ENCODE measurements at places on chromosomes 7 and 10.
A peak's percentile ranks its signal among the peaks of the same experiment; 100 is the strongest.

DNA sequence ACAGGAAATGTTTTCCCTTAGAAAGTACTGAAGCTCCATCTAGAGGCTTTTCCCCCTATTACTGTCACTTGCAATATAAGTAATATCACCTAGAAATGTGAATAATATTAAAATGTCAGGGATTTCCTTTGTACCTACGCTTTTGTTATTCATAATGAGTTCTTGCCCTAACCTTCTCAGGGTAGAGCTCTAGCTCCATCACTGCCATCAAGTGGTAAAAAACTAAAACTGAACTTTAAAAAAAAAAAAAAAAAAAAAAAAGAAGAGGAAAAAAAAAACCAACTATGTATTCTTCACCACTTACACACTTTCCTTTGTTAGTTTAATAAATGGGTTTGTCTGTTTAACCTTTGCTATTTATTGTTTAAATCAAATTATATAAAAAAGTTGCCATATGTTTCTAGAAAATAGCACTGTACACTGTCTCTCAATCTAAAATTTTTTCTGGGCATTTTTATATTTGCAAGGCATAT, 49.9 kb downstream of the DNAJC1 start:
- DNase-seq, result peak; percentile 69

DNA sequence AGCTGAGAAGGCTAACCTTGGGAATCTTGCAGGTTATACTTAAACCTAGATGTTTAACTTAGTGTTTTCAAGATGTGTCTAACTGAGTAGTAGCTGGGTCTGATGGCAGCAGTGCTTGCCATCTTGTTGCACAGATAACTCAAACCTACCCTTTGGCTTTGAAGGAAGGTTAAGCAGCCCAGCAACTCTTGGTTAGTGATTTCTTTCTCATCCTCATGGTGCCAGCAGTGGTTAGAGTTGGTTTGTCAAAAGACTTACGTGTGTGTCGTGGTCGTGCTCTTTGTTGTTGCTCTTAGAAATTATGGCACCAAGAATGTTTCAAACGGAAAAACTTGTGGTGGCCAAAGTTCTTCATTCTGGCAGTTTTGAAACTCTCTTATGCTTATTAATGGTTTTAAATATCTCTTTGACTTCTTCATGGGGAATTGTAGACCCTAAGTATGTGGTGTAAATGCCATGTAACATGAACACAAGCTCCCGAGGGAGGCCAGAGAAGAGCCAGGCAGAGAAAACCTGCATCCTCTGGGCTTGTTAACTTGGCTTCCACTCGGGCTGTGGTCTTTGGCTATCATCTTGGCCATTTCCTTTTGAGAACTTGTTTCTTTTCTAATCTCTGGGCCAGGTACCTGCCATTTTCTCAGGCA, 61.0 kb downstream of the KLHDC10 start:
- DNase-seq, result no peak

DNA sequence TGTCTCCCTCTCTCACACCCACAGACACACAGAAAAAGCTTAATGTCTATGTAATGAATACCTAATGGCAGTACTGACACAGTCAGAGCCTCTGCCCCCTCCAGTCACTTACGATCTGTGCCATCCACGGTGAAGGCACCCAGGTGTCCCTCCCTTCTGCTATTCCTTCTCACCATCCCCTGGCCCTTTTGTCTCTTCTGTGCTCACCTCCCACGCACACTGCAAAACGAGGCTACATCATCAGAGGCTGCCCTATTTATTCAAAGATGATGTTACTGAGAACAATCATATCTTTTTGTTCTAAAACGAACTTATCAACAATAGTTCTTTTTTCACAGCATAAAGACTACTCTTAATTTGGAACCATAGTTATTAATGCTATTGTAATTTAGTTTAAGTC, 246.9 kb upstream of the MKLN1 start:
- DNase-seq, result no peak

DNA sequence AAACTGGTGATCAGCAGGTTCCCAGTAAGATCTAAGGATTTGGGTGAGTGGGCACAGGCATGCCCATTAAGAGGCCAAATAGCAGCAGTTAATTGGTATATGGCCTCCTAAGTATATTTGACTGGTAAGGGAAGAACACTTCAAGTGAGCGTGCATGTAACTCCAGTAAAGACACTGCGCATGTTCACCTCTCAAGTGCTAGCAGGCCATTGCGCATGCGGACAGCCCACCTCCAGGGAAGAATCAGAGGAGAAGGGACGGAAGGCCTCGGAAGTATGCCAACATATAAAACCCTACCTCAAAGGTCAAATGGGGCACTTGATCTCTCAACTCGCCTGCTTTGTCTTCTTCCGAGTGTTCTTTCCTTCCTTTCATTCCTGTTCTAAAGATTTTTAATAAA, 118.0 kb downstream of the ARL5B start:
- no peak for DNase-seq

DNA sequence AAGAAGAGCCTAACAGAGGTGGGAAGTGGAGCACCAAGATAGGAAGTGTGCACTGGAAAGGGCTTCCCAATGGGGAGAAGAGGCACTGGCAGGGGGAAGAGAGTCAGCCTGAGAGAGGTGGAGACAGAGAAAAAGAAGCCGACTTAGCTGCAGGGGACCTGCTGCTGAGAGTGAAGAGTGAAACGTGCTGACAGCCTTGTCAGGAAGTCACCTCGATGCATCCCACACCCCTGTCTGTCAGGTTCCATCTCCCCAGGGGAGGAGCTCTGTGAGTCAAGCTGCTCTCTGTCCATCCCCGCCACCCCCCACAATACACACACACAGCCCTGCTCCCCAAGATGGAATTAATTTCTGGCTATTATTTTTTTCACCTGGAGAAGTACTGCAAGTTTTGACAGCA, 14.0 kb downstream of the KAZALD1 start:
- peak; percentile 36 for DNase-seq

DNA sequence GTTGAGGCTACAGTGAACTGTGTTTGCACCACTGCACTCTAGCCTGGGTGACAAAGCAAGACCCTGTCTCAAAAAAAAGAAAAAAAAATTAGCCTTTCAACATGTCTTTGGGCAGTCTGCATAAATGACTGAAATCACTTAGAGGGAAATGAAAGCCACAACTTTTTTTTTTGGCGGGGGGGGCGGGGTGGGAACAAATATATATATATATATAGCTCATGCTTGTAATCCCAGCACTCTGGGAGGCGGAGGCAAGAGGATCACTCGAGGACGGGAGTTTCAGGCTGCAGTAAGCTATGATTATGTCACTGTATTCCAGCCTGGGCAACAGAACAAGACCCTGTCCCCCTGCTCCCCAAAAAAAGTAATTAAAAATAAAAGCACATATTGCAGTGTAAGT, 23.4 kb upstream of the MICU1 start:
- no peak for DNase-seq

- DNase-seq, result no peak
Measured at GRCh38 chr7:3349126-3349525, 48.1 kb downstream of the SDK1 start.

Measured in NCI-H2171 treated with DMSO at 0.1 percent for 48 hours (cell line).